ENCODE measurements at places on chromosomes 2 and 18.

DNA sequence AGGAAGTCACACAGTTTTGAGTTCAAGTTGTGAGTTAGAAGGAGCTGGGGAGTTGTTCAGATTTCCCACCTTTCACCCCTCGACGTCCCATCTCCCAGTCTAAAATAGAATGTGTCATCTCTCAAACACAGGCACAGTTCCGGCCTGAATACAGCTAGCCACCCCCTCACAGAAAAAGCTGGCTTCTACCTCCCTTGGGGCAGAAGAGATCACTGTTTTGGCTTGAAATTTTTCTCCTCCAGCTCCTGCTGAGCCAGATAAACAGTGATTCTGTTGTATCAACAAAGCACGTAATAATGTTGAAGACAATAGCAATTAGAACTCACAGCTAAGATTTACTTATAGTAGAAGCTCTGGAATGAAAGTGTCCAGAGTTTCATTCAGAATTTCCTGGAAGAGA lies 74.7 kb downstream of the KIAA2012 start:
- no peak for DNase-seq

DNA sequence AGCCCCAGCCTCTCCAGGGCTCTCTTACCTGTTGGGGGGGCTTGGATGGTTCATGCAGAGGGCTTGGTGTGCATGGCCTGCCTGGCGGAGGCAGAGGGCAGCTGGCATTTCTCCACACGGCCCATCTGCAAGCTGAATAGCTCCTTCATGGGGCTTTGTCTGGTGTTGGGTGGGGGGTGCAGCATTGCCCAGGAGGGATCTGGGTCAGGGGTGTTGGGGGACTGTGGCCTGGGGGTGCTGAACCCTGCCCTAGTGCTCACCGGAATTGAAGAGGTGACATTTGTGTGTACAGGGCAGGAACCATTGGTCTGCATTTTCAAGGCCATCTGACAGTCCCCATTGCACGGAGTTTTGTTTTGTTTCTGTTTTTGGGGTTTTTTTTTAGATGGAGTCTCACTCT lies 58.8 kb upstream of the HAAO start:
- no peak for DNase-seq

DNA sequence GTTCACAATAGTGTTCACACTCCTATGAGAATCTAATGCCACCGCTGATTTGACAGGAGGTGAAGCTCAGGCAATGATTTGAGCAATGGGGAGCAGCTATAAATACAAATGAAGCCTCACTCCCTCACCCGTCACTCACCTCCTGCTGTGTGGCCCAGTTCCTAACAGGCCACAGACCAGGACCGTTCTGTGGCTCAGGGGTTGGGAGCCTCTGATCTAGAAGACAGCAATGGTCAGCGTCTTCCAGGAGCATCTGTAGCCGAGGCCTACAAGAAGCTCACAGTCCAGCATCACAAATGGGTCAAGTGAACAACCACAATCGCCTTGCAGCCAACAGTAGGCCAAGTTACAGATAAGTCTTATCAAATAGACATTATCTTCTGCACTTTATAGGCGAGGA lies 110.0 kb upstream of the SLC66A3 start:
- DNase-seq: no peak

- DNase-seq: no peak
Observed at GRCh38 chr2:45260946-45261345, 251.7 kb upstream of the SIX2 start.

DNA sequence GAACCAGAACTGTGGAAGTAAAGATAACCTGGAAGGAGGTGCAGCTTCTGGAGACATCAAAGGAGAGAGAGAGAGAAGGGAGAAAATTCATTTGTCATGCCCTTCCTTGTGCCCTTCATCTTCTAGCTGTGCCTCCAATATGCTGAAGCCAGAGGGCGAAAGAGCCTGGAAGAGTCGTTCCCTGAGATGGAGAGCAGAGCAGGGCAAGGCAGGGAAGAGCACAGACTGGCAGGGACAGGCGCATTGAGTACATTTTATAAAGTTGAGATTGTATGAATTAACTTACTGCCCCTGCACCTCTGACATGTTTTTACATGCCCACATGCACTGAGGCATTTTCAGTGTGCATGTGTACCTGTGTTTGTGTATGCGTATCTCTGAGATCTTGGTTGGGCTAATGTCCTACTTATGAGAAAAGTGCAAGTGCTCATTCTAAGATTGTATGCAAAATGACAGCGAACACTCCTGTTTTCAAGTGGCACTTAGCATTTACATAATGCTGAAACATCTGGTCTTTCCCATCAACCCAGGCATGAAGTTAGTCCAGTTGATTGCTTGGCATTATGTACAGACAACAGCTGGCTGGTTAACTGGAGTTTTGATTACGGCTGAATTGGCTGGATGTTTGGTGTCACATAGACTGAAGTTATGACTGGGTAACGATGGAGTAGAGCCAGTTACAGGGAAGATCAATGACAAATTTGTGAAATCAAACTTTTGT lies 23.7 kb upstream of the MMADHC start:
- no peak for DNase-seq

DNA sequence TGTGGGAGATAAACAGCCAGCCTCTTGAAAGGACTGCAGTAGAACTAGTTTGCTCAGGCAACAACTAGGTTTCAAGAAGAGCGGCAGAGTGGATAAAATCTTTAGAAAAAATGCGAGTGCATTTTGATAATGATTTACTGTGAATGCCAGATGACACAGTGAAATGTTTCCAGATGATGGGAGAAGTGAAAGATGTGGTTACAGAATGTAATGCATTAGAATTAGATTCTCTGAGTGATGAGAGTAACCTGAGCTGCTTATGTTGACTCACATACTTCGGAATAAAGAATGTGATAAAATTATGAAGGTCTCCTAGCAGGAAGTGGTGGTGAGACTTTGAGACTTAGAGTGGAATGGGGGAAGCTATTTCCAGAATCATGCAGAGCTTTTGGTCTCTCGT lies 184.3 kb downstream of the GULP1 start:
- DNase-seq: no peak

GRCh38 chr18:63567276-63567675 lies 19.9 kb upstream of the SERPINB13 start:
- DNase-seq: no peak

DNA sequence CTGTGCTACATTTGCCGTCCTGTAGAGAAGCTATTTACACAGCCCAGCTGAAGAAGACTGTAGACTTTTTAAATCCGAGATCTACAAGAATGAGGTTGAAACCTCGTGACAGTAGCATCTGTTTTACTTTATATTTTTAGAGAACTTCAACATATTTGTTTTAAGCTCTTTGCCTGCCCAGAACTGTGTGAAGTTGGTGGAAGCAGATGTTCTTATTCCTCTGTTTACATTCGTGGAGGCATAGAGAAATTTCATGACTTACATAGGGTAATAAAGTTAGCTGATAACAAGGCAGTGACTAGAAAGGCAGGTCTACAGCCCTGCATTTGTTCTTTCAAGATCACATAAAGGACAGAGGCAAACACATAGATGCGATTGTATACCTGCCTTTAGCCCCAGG lies 47.0 kb upstream of the MAP3K20 start:
- DNase-seq: no peak

DNA sequence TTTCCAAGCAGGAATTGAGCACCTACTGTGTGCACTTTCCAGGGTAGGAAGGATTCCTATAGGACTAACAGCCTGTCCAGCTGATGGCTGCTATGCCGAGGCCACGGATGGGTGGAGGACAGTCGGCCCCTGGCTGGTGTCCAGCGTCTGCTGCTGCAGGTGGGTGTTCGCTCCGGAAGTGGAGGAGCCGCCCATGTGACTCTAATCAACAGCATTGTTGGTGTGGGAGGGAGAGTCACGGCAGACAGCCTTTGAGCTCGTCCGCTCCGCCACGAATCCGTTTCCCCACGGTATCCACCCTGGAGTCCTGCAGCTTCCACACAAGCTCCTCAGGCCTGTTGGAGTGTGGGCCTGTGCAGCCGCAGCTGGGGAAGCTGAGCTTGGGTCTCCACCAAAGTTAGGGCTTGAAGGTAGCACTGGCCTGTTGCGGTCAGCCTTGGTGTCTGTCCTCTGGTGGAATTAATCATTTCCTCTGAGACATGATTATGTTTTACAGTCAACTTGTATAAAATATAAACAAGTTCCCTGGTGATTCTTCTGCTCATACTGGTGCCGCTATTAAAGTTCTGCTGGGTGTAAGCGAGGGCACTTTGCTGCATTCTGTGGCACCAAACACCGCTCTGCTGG lies 185.9 kb upstream of the TPO start:
- no peak for DNase-seq

DNA sequence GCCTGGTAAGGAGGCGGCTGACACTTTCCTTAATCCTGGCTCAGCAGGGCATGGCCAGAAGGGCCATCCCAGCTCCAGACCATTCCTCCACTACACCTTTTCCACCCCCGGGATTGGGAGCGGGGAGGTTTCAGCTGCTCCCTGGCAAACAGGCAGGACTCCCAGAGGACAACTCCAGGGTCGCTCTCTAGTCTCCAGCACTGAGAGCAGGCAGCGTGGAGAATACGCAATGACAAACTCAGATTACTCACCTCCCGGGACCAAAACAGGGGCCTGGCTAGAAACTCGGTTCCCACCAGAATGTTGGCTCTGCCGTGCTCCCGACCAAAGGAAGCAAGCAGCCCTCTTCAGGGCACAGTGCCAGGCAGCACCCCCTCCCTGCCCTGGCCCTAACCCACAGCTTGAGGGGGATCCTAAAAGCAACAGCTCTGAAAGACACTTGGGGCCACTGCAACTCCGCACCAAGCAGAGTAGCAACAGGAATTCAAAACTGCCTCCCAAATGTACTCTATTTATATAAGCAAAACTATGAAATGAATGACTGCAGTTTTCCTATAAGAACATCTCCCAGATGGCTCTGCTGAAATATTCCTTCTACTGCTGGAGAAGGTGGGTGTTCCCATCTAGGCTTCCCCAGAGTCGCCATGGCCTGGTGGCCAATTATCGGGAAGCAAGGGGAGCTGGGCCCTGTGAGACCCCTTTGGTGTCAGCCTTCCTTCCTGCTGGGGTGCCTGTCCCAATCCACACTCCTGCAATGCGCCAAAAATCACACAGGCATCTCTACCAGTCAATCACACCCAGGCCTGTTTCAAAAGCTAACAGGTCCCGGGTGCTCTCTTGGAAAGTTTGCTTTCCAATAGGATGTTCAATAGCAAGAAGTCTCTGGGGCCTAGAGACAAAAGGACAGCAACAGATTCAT lies 61.2 kb upstream of the POMC start:
- no peak for DNase-seq

DNA sequence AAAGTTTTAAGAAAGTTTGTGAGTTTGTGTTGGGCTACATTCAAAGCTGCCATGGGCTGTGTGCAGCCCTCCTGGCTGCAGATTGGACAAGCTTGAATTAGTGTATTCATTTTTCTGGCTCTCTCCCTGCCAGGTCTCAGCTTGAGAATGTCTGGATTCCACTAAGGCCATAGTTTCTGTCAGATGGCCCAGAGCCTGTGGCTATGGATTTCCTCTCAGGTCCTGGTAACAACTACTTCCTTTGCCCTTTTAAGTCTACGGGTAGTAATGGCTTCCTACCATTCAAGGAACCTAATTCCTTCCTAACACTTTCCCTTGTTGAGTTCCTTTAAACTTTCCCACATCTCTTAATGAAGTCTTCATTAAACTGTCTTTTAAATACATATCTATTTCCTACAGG lies 24.3 kb upstream of the PSMD14 start:
- no peak for DNase-seq

GRCh38 chr2:101361522-101361921 lies 25.8 kb downstream of the CREG2 start:
- no peak for DNase-seq

DNA sequence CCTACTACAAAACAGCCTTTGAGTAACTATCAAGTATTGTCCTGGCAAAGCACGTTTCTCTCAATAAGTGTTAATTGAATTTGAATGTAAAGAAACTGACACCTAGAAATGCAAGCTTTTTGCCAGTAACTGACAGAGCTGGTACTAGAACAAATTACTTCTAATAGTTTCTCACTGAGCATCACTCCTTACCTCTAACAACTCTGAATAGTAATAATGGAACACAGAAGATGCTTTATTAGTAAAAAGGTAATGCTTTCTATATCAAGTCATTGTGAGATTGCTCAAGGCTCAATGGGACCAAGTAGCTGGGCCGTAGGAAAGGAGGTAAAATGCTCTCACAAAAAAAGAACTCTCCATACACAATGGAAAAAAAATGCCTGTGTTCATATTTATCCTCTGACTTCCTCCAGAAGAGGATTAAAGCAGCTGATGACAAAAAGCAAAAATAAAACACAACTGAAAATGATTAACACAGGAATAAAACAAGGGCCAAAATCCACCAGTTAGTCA lies 11.8 kb downstream of the RASGRP3 start:
- DNase-seq: no peak

- no peak for DNase-seq
Observed at GRCh38 chr2:144230448-144231085, 289.4 kb downstream of the ZEB2 start.

- DNase-seq: no peak
Observed at GRCh38 chr2:69948032-69948962, 13.1 kb downstream of the ASPRV1 start.

GRCh38 chr2:185537689-185538088 lies 200.9 kb upstream of the FSIP2 start:
- DNase-seq: no peak

DNA sequence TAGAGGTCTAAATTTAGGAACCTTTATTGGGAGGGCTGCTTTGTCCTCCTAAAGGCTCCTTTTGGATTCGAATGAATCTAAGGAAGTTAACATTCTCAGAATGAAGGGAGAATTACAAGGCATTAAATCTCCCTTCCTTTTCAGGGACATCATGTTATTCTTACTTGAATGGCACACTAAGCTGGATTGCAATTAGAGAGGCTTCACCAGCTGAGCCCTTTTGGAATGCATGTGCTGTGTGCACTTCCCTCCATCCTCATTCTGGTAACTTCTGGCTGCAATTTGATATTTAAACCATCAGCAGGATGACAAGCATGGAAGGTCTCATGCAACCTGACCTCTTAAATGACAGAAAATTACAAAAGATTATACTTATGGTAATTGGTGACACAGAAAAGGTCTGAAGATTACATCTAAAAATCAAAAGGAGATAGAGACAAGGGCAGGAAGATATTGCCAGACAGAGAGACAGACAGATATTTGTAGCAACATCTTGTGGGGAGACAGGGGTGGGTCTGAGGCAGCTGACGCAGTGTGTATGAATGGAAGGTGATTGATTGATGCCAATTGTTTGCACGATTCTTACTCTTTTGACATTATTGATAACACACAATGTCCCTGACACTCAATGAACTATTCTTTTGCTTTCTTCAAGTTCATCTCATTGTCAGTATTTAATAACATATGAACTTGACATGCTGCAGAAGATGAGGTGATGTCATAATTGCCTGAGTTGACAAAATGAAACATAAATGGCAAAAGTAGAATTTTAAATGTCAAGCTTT lies 570.8 kb upstream of the GYPC start:
- DNase-seq: no peak

DNA sequence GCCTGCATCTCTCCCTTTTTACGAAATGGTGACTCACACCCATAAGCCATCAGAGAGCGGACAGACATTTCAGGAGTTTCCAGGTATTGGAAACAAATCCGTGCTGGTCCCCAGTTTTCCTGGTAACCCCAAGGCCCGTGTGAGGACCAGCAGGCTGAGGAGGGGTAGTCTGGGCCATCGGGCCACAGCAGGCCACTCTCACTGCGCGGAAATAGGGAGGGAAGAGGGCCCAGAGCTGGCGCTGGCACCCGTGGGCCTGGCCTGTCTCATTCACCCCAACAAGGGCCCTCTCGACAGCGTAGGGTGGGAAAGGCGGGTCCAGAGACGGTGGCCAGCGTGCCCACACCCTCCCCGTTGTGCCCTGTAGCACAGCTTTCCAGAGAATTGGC lies 13.7 kb upstream of the FAHD2A start:
- DNase-seq: no peak

GRCh38 chr18:5463390-5463789 lies 80.4 kb downstream of the EPB41L3 start:
- no peak for DNase-seq

GRCh38 chr2:199704358-199705238 lies 146.4 kb downstream of the FTCDNL1 start:
- DNase-seq: no peak
